ENCODE measurements at places on chromosomes 4 and X.

GRCh38 chr4:42627885-42628646 is 28.8 kb downstream of the ATP8A1 start:
- peak; percentile 49 for DNase-seq

DNA sequence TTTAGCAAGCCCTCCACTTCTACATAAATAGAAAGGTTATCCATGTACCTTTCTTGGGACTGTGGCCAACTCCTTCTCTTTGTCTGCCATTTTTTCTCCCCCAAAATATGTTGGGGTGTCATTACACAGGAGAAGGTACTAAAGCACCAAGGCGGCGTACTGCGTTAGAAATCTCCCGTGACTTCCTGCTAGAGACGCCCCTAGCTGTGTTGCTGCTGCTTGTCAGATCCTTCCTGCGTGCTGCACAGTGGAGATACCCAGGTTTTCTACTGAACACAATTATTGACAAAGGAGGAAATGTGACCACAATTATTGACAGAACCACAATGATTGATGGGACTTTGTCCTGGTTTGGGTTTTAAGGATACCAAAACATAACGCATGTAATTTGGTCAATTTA is 97.7 kb downstream of the EFHC2 start:
- DNase-seq, result peak; percentile 23

- no peak for DNase-seq
Measured at GRCh38 chr4:6193399-6193798, 7.0 kb downstream of the JAKMIP1 start.

GRCh38 chr4:91256751-91257150 is 1047.0 kb upstream of the GRID2 start:
- DNase-seq, result no peak

DNA sequence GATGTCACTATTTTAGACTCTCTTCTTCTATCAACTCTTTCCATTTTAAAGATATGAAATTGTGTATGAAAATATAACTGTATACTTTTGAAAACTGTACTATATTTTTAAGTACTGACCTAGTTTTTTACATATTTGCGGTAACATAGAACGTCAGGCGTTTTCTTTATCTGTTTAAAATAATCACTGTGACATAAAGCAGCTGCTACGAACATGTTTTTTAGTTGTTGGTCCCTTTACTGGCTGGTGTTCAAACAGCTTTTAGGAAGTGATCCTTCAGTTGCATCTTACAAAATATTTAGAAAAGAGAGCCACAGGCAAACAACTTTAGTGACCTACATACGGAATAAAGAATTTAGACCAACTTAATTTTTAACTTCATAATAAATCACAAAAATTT is 73.1 kb downstream of the METTL14 start:
- DNase-seq, result no peak

DNA sequence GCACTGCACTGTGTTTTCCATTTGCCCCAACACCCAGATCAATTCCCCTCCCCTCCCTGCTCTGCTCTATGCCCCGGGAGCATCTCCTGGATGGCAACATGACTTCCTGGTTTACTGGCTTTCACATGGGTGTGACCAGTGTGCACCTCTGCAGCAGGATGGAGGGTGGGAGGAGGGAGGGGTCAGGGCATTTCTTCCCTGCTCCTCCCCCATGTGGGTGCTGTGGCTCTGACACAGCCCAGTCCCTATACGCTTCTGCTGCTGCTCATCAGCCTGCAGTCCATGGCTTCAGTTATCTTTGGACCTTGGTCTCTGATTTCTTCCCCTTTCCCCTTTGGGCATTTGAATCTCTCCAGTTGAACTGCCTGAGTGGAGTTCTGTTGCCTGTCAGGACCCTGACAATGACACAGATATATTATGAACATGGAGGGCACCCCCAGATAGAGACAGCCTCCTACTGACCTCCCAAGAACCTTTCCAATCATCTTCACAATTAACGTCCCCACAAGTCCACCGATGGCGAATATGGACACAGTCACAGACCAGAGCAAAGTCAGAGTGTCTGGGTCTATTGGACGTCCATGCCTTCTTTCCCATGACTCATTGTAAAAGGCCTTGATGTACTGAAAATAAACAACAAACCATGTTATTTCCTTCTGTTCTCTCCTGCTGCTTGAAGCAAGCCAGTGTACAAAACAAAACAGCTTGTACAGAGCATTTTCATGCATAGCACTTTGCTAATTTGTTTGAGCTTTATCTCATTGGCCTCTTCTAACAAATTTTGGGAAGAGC is 24.8 kb downstream of the SLC2A9 start:
- DNase-seq, result no peak

GRCh38 chrX:130267956-130268448 is 697 bp downstream of the ZNF280C start:
- no peak for DNase-seq

- DNase-seq, result no peak
Measured at GRCh38 chr4:78119698-78120097, 62.6 kb downstream of the FRAS1 start.

DNA sequence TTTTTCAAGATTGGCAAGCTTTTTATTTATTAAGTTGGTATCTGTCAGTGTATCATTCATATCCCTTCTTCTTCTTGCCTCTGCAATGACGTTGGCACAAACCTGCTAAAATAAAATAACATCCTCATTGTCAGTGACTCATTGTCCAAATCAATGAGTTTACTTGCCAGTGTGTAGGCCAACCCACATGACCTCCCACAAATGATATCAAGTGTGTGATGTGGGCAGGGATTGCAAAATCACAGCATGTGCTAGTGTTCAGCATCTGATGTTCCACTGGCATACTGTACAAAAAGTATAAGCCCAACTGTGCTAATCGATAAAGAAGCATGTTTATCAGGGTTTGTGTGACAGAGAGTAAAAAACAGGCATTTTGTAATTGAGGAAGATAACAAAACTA is 25.5 kb downstream of the GPAT3 start:
- DNase-seq, result no peak

GRCh38 chr4:173231916-173232315 is 63.3 kb downstream of the GALNT7 start:
- DNase-seq, result peak; percentile 5

GRCh38 chrX:103847174-103847870 is 15.3 kb upstream of the RAB9B start:
- no peak for DNase-seq

DNA sequence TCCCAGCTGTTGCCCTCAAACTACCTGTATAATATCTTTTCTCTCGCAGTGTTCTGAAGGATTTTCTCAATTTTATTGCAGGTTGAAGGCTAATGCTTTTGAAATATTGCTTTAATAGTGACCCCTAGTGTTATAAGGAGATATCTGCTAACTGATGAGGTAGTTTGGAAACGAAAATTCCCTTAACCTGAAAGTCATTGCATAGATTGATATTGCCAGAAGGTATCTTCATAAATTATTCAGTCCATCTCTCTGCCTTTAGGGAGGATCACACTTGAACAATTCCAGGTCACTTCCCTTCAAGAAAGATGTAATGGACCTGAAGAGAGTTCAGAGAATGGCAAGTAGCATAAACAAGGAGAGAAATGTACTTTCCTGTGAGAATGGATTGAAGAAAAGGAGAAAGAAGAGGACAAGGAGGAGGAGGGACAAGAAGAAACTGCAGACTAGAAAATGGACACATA is 44.1 kb downstream of the TIGD4 start:
- DNase-seq, result peak; percentile 23

DNA sequence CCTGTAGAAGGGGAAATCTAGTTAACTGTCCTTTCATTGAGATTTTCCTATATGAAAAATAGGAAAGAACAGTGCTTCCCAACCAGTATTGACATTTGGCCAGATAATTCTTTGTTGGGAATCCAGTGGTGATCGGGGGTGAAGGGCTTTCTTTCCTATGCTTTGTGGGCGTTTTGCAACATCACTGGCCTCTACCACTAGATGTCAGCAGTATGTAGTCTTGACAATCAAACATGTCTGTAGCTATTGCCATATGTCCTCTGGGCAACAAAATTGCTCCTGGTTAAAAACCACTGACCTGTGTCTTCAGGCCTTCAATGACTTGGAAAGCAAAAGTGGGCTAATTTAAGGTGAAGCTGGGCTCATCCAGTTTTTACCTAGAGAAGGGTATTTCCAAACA is 658.5 kb downstream of the DACH2 start:
- DNase-seq, result peak; percentile 58

DNA sequence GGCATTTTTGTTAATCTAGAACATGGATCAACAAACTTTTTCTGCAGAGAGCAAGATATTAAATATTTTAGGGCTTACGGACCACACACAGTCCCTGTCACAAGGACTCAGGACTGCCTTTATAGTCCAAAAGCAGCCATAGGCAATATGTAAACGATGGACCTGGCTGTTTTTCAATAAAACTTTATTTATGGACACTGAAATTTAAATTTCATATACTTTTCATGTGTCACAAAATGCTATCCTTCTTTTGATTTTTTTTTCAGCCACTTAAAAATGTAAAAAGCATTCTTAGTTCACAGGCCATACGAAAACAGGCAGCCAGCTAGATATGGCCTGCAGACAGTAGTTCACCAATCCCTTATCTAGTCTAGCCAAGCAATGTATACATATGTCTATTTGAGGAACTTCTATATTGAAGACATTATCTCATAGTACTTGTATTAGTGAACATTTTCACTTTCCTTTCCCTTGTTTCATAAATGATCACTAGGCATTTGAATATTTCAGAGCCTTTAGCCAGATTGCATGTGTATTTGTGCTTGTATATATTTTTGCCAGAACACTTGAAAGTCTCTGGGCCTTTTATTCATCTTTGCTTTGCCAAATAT is 350.9 kb downstream of the RPA4 start:
- no peak for DNase-seq

DNA sequence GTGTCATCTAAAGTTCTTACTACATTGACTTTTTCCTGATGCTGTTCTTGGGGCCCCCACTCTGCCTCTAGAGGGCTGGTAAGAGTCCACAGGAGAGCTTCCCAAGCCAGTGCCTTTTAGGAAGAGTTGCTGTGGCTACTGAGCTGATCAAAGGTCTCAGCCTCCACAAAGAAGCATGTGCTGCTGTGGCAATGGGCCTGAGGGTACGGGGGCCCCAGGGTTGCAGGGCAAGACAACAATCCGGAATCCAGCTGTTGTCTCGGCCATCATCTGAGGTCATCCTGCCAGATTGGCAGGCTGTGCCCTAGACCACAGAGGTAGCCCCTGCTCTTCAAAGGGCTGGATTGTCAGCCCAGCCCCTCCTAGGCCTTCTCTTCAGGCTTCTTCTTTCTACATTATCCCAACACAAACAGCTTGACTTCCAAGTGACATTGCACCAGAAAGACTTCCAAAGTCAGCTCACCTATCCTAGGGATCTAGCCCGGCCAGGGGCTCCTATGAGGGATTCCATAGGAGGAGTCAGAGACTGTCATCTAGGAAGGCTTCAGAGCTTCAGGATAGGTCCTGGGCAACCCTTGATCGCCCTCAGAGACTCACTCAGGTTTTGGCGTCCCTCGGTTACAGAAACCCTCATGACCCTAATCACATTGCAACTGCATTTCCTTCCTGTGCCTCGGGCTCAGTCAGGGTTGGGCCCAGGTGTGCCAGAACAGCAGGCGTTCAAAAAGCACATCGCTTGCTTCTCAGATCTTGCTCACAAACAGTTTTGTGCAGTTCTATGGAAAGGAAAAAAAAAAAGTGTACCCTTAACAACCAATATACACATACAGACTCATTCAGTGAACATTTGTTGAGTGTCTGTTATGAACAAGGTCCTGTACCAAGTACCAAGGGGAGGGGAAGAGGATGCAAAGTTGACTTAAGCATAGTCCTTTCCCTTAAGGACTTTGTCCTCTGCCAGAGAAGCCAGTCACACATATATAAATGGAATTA is 27.8 kb downstream of the SLC25A5 start:
- no peak for DNase-seq

GRCh38 chr4:107246761-107247160 is 210.6 kb upstream of the DKK2 start:
- DNase-seq, result no peak

DNA sequence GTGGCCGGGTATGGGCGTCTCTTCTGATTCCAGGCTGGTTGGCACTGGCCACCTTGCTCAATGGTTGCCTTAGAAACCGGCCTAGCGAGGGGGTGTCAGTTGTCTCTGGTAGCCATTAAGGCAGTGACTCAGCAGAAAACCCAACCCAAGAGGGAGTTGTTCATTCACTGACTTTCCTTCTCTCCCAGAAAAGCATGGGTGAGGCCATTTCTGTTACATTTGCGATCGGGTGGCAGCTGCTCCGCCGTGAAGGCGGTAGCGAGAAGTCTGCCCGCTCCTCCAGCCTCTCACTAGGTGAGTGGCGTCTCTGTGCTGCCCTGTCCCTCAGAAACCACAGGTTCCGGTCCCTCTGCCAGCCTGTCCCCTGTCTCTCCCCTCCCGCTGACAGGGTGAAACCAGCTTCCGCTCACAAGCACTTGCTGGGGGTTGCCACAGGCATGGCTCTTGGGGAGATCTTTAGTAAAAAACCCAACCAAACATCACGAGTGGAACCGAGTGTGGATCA is 17.4 kb downstream of the IRAK1 start:
- DNase-seq, result peak; percentile 19

DNA sequence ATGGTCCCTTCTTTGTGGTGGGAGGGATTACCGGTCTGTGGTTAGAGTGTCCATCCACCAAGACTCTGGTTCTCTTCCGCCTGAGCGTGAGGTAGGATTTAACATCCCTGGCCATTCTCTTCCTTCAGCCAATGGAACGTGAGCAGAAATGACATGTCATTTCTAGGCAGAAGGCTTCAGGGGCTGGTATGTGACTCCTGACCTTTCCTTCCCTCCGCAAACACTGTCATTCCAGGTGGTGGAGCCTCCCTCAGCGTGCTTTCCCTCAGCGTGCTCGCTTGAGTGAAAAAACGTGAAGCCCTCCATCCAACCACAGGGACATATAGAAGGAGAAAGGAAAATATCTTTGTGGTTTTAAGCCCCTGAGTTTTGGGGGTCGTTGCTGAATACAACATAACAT is 34.0 kb upstream of the SLC10A4 start:
- no peak for DNase-seq

DNA sequence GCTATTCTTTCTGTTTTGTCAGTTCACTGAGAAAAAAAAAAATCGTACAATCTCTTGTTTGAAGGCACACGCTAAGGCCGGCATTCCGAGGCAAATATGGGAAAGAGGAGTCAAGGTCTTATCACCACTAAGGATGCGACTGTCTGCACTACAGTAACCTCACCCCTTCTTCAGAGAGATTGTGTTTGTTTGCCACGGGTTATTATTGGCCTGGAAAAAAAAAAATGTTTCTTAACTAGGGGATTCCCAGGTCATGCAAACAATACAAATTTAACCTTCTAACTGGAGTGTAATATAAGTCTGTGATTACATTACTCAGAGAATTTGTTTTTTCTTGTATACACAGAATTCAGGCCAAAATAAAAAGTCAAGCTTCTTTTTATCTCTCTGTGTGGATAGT is 168.3 kb downstream of the TMA16 start:
- no peak for DNase-seq

- no peak for DNase-seq
Measured at GRCh38 chr4:163762741-163763140, 268.3 kb downstream of the TMA16 start.

DNA sequence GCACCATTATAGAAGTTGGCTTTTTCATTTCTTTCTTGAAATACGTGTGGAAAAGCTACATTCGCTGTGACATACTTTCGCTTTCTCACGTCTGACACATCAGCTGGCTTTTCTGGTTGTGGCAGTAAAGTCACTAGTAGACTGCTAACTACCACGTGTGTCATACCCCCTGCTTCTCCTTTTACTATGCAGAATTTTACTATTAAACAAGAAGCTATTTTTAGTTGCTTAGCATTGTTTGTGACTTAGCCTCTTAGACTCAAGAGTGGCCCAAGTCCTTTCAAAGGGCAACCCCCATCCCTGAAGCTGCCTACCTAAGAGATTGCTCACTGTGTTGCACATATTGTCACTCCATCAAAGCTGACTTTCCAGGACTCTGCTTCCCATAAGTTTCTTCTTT is 2.1 kb upstream of the IL2 start:
- no peak for DNase-seq

- DNase-seq, result no peak
Measured at GRCh38 chrX:140767646-140768045, 58.1 kb downstream of the LINC00632 start.
